ENCODE measurements at places on chromosomes 5 and 9. TPM values are rescaled to one million over a fixed set of nuclear protein-coding genes. Genes with fewer than 3 reads are reported as not detected.
A peak's percentile ranks its signal among the peaks of the same experiment; 100 is the strongest.

The ZFP2 gene
- 0.47 TPM for polyA plus RNA-seq

The BAAT gene
- polyA plus RNA-seq = 136 TPM

GRCh38 chr9:38257626-38258215 lies 134.8 kb upstream of the ALDH1B1 start:
- DNase-seq = no peak

GRCh38 chr5:77181173-77181572 lies 29.3 kb upstream of the PDE8B start:
- no peak for DNase-seq

- peak; percentile 10 for DNase-seq
Measured at GRCh38 chr9:108074900-108075299, 585.3 kb upstream of the KLF4 start.

DNA sequence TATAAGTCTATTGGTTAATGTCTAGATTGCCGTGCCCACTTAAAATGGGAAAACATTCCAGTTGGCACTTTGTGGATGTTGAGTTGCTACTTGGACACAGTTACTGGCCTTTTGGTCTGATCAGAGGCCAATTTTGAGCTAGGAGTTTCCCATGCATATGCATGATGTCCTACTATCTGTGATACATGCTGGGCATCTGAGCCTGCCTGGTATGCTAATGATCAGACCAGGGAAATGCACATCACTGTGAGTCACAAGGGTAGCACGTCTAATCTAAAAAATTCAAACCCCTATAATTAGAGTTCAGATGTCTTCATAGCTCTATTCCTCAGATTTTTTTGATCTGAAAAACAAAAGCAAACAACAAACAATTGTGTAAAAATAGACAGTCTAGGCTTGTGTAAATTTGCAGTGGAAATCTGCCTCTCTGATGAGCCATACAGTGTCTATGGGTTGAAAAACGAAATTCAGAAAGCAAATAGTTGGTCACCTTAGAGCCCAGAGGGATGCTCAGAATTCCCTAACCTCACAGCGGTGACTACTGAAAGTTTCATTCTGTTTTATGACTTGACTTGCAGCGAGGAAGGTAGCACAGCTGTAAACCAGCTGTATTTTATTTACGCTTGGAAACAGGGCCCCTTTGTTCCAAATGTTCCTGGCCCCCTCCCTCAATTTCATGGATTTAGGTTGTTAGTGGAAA lies 37.3 kb downstream of the PALM2AKAP2 start:
- no peak for DNase-seq

- no peak for DNase-seq
Measured at GRCh38 chr9:7028591-7028990, 270.8 kb downstream of the KDM4C start.

GRCh38 chr9:131656356-131657036 lies 83.4 kb downstream of the RAPGEF1 start:
- no peak for DNase-seq
